ENCODE measurements at places on chromosomes 3 and 15.

DNA sequence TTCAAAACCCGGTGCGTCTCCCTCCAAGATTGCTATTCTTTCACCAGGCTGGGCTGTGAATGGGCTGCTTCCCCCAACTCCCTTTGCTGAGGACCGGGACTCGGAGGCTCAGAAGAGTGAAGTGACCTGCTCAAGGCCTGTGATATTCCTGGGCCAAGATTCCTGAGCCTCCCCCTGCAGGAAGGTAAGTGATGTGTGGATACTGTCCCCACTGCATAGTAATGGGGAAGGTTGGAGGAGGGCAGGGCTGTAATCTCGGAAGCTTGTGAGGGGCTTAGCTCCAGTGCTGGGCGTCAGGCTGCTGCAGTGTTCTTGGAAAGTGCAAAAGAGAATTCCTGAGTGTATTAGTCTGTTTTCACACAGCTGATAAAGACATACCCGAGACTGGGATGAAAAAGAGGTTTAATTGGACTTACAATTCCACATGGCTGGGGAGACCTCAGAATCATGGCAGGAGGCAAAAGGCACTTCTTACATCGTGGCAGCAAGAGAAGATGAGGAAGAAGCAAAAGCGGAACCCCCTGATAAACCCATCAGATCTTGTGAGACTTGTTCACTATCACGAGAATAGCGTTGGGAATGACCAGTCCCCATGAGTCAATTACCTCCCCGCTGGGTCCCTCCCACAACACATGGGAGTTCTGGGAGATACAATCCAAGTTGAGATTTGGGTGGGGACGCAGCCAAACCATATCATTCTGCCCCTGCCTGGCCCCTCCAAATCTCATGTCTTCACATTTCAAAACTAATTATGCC lies 67.6 kb downstream of the EFCAB12 start:
- no peak for DNase-seq

GRCh38 chr15:55360256-55360655 lies 41.2 kb downstream of the PIGB start:
- DNase-seq, result no peak

- DNase-seq, result no peak
Measured at GRCh38 chr15:67746022-67746421, 79.3 kb upstream of the SKOR1 start.

DNA sequence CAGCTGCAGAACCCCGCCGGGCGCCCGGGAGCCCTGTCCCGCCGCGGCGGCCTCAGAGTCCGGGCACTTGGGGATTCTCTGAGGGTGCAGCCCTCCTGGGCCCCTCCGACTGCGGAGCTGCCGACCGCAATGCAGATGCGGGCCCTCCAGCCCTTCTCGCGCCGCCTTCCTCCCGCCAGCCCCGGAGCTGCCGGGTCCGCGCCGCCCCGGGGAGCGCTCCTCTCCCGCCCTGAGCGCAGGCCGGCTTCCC lies 320 bp upstream of the ACAN start:
- DNase-seq, result no peak

DNA sequence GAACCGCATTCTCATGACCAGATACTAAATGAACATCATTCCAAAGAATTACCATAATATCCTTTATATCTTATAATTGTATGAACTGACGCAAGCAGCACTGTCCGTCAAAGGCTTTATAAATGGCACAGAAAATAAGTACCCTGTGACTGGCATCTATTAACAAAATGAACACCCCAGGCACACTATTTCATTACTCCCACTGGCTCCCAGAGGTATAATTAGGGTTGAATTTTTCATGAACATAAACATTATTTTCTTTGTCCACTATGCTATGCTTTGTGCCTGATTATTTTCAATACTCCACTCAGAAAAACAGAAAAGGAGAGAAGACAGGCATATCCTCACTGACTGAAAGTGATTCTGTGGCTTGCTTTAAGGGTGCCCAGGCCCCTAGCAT lies 71.1 kb downstream of the LYZL4 start:
- no peak for DNase-seq

GRCh38 chr3:11739123-11739522 lies 95.4 kb upstream of the VGLL4 start:
- DNase-seq, result no peak

DNA sequence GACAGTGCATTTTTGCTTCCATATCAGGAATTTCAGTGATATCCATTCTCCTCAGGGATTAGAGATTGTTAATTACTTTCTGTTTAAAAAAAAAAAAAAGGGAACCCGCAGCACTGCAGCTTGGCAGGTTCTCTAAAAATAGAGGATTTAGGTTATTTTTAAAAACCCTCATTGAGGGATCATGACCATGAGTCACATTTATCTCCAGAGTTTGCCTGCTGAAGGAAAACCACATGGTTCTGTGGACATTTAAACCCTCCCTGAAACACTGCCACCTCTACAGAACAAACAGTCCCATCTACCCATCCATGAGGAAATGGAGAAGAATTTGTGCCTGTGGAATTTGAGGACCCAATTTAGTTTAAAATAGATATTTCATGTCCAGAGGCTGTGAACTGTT lies 66.2 kb upstream of the UBE2E1 start:
- no peak for DNase-seq

- DNase-seq, result no peak
Measured at GRCh38 chr15:90596943-90597342, 67.2 kb downstream of the CRTC3 start.

DNA sequence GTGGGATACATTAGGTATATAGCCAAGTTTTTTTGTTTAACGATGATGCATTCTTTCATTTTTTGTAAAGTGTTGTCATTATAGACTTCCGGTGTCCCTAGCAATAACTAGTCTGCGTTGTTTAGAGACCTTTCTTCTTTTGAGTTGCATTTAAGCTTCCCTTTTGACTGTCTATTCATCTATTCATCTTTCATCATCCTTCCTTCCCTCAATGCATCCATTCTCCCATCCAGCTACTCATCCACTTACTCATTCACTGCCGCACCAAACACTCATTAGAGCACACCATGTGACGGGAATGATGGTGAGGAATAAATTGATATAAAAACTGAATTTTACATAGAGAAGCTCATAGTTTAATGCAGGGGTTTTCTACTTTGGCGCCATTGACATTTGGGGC lies 32.9 kb downstream of the OR4F15 start:
- no peak for DNase-seq

DNA sequence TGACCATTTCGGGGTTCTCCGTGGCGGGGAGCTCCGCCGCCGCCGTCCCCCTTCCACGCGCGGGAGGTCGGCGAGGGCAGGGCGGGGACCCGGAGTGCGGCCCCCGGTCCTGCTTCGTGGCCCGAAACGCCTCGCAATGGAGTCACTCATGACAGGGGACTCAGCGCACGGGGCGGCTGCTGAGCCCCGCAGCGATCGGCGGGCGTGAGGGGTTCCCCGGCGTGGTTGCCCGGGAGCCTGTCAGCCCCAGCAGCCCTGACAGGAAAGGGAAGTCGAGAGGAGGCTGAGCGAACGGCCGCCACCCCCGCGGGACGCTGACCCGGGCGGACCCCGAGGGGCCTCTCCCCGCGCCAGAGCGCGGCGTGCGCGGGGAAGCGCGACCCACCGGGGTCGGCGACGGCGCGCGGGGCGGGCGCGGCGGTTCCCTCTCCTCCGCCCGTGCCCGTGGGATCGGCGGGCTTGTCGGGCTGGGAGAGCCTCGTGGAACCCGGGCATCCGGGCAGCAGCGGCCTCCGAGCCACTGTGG lies 564 bp upstream of the PIGZ start:
- DNase-seq, result no peak

DNA sequence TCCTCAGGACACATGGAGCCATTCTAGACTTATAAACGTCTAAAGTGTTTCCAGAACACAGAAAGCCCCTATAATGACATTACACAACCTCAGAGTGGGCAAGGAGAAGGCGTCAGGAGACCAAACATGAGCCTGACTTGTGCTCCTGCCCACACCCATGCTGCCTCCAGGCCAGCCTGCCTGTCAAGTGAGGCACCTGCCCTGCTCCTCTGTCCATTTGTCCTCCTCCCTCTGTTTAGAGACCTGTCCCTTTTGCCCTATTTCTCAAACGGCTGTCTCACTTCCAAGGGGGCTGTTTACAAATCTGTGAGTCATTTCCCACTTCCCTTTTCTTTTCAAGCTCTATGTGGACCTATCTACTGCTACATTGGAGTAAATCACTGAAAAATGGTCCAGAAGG lies 21.0 kb downstream of the ZDHHC3 start:
- DNase-seq, result no peak

DNA sequence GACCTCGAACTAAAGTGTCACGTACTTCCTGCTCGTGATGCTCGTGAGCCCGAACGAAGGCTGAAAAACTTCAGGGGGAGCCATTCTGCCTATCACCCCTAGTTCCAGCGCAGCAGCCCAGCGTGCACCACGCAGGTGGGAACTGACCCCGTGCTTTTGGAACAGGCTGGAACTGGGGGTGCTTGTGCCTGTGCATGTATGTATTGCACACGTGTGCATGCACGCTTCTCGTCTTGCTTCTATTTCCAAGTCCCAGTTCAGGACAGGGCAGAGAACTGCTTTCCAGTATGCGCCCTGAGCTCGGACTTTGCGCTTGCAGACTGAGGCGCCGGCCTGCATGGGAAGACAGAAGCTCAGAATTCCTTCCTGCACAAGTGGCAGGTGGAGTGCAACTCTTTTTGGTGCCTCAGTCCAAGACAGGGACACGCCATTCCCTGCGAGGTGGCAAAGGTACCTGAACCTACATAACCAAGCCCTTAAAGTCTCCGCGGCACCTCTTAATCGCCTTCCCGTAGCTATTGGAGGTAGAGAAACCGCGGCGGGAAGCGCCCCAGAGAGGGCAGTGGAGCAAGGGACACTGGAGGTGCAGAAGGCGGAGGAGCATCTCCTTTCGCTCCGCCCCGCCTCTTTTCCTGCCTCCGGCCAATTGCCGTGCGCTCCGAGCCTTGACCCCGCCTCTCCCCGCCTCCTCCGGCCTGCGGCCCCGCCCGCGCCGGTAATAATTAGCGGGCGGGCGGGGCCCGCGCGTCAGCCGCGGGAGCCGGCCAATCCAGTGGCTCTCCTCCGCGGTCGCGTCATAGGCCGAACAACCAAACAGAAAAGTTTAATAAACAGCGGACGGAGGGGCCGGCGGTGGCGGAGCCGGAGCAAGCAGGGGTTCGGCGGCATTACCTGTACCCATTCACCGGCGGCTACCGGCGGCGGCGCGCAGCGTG lies at the start of gene ZFAND6:
TSS of gene ZFAND6 (plus strand) at position 826 of the 935 bp plus-strand sequence. CDS start 60,669 bp downstream, outside the sequence.
- DNase-seq, result peak; percentile 92

DNA sequence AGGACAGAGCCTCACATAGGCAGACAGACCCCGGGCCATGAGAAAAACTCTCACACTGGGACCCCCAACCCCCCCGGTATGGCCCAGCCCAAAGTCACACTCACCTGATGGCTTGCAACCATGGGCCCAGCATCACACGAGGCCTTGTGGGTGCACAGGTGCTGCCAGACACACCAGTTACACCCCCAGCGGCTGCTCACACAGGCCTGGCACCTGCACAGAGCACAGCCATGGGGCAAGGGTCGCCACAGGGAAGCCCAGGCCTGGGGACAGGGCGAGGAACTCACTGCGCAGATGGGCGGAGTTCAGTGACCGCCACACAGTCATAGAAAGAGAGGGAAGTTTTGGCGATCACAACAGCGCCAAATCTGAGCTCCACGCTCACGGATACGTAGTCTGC lies 9.3 kb downstream of the PLXNB1 start:
- no peak for DNase-seq

DNA sequence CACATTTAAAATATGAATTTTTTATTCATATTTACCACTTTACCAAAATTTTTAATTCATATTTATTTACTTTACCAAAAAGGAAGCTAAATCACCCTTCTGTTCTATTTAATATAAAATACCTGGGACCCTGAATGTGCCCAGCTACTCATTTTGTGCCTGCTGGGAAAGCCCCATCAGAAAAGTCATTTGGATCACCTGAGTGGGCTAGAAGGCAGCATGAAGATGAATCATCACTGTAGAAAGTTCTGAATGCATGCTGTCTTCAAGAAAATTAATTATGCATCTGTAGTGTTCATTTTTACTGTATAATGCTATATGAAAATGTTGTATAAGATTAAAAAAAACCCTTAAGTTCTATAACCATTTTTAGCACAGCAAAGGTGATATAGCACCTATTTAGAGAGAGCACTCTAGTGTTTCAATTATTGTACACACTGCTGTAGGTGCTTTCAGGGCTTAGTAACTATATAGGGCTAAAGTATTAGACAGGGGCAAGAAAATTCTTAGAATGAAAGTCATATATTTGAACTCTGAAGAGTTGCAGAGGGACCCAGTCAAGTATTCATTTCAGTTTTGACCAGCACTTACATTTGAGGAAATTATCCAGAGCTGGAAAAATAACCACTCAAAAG lies 175.1 kb downstream of the NFKBIZ start:
- no peak for DNase-seq

- no peak for DNase-seq
Measured at GRCh38 chr3:81726735-81727134, 34.7 kb downstream of the GBE1 start.
